ENCODE measurements at places on chromosomes 2 and 18.

GRCh38 chr2:207219676-207220501, 54.1 kb upstream of the KLF7 start:
- DNase-seq, result no peak

GRCh38 chr2:54673501-54673998, 49.9 kb upstream of the EML6 start:
- DNase-seq, result no peak

- DNase-seq, result no peak
Measured at GRCh38 chr2:141611176-141611571, 519.6 kb downstream of the LRP1B start.

GRCh38 chr2:199764273-199764800, 86.7 kb downstream of the FTCDNL1 start:
- no peak for DNase-seq

DNA sequence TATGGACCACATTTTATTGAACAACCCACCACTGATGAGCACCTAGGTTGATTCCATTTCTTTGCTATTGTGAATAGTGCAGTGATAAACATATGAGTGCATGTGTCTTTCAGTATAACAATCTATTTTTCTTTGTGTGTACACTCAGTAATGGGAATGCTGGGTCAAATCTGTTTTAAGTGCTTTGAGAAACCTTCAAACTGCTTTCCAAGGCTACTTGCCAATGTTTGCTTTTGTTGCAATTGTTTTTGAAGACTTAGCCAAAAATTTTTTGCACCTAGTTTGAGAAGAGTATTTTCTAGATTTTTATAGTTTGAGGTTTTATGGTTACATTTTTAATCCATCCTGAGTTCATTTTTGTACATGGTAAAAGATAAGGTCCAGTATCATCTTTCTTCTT, 587.4 kb upstream of the SETBP1 start:
- no peak for DNase-seq

DNA sequence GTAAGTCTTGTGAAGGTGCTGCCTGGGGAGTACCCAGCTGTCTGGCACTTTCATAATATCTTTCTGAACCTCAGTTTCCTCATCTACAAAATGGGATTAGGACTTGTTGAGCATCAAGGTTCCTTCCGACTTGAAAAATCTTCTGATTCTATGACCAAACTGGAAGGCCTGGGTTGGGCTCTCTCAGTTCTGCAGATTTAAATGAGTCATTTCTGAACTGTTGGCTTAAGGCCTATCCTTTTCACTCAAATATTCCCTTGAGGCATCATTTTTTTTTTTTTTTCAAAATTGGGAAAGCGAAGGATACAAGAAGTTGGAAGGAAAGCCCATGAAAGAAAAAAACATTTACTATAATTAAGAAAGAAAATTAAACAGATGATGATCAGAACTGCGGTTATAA, 40.8 kb upstream of the CYP1B1 start:
- DNase-seq, result no peak

DNA sequence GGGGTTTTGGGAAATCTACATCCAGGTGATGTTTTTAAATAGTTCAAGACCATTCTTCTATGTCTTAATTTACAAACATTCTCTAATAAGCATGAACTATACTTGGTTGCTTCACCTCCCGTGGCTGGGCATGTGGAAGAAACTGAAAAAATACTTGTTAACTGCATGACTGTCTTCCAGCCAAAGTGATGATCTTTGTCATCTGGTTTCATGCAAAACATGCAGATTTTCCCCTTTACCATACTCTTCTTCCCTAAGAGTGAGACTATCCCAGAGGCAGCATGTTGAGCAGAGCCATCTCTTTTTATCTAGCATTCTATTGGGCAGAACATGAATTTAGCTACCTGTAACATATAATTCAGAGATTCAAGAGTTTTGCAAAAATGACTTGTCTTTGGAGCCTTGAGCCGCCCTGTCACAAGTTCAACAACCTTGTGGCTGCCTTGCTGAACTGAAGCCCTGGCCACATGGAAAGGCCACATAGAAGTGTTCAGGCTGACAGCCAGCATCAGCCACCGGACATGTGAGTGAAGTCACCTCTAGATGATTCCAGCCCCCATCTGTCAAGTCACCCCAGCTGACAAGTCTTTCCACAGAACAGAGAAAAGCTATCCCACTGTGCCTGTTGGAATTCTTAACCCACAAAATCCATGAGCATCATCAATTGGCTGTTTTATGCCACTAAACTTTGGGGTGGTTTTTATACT, 142.8 kb downstream of the ANKRD44 start:
- DNase-seq, result no peak

DNA sequence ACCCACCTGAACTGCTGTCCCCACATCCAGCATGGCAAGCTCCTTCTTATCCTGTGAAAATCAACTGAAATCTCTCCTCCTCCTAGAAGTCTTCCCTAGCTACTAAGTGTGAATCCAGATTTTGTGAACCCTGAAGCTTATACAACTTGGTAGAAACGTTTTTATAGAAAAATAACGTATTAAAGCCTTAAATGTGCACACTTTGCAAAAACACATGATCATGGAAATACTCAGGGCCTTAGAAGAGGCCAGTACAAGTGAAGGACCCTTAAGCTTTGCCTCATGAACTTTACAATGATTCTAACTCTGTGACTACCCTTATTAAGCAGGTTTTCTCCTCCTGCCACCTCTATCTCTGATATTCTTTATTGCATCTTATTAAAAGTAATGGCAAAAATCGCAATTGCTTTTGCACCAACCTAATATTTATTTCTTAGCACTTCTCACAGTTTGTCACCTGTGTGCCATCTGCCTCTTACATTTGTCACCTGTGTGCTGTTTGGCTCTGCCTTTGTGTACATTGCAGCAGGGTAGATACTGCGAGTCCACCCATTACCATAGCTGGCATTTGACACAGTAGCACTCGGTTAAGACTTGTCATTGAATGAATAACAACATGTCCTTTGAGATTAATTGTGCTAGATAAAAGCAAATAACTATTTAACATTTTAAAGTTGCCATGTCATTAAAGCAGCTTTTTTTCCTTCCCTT, 42.2 kb downstream of the FRZB start:
- DNase-seq, result no peak

DNA sequence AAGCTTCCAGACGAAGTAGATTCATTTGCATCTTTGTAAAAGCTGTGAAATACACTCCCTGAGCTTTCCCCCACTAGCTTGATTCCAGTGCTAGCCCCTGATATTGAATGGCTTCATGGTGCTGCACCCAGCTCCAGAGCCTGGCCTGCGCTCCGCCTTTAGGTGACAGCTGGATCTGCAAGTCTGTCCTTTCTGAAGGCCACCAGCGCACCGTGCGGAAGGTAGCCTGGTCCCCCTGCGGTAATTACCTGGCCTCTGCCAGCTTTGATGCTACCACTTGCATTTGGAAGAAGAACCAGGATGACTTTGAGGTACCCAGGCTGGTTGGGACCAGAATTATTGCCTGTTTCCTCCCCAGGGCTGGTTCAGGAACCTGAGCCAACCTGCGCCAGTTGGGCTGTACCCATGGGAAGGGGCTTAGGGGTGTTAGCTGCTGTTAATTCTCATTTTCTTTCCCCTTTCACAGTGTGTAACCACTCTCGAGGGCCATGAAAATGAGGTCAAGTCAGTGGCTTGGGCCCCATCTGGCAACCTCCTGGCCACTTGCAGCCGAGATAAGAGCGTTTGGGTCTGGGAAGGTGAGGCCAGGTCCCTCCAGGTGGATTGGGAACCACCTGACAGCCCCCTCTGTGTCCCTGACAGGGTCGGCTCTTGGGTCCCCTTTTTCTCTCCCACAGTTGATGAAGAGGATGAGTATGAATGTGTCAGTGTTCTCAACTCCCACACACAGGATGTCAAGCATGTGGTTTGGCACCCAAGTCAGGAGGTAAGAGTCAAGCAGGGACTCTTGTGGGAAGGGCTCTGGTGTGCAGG, 1.3 kb downstream of the CIAO1 start:
- DNase-seq, result peak; percentile 45

GRCh38 chr2:30060562-30060961, 86.2 kb upstream of the YPEL5 start:
- no peak for DNase-seq

DNA sequence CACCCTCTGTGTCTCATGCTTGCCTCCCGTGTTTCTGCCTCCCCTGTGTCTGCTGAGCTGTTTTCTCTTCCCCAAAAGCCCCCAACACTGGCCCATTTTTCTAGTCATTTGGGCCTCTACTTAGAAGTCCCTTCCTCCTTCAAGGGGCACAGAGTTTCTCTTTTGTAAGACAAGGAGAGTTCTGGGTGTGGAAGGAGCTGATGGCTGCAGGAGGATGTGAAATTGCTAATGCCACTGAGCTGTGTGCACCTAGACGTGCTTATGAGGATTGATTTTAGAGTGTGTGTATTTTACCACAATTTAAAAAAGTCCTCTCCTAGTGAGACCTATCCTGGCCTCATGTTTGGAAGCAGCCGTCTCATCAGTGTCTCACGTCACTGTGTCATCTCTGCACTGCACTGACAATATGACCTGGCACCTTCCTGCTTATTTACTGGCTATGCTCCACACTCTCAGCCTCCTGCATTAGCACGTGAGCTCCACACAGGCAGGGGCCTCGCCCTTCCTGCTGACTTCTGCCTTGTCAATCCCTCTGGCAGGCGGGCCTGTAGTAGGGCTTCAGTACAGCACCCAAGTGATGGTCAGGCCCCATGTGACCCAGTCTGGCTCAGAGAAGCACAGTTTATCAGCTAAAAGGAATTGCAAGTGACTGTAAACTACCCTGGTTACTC, 8.0 kb upstream of the MBP start:
- DNase-seq, result no peak

All from stimulated activated CD4-positive, alpha-beta T cell treated with anti-CD3 and anti-CD28 coated beads, Interleukin-15, amount 100 ng/mL, for 48 hours (primary cell).